Hematopoietic multipotent progenitor cell treated with erythropoietin and hydrocortisone succinate and interleukin-3 and kit ligand, for 15 days (in vitro differentiated cells): ENCODE measurements at places on chromosomes 3 and 15.

DNA sequence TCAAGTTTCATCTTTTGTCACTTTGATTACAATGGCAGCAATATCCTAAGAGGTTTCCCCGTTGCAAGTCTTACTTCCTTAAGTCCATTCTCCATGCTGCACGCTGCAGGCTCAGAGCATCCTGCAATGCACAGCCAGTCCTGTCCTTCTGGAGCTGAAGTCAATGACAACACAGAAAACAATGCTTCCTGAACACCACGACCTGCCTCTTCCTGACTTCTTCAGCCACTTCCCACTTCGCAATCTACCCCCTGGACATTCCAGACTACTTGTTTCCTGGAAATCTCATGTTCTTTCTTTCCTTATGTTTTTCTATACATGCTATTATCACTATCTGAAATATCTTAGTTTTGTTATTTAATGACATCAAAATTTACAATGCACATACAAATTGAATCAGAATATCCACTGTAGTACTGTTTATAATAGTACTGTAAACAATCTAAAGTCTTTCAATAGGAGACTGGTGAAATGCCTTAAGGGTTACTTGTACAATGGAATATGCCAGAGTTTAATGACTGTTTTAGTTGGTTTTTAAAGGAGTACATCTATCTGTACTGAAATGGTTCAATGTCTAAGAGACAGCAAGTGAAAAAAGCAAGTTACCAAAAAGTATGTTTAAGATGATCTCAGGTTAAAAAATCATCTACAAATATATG lies 113.7 kb upstream of the PRTG start:
- DNase-seq = no peak

GRCh38 chr3:126135406-126136076 lies 44.8 kb downstream of the ALDH1L1 start:
- no peak for DNase-seq

DNA sequence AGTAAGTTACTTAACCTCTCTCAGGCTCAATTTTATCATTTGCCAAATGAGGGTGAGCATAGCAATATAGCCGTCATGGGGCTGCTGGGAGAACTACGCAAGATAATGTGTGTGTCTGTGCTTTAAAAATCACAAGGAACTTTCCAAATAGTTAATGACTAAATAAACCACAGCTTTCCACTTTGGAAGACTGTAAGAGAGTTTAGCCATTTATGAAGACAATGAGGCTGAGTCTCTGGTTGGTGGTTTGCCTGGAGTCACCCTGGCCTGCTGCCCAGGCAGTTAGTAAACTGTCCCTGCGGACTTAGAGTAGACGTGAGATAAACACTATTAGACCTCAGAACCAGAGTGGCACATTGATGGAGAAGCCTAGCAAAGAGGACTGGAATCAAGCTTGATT lies 357.7 kb downstream of the CLSTN2 start:
- DNase-seq = no peak

DNA sequence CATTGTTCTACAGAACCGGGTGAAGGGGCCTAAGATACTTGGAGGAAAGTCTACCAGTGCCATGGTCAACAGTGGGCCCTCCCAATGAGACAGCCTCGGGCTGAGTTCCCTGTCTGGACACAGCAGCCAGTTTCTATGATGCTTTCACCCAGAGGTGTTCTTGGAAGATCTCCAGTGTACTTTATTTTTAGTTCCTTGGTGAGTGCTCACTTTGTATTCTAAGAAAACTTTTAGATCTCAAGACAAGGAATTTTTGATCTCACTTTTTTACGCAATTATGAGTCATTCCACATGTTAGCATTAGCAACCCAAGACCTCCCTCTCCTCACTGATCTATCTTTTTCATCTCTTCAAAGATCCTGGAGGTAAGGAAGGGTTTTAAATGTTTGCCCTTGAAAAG lies 287.7 kb downstream of the RORA start:
- no peak for DNase-seq

DNA sequence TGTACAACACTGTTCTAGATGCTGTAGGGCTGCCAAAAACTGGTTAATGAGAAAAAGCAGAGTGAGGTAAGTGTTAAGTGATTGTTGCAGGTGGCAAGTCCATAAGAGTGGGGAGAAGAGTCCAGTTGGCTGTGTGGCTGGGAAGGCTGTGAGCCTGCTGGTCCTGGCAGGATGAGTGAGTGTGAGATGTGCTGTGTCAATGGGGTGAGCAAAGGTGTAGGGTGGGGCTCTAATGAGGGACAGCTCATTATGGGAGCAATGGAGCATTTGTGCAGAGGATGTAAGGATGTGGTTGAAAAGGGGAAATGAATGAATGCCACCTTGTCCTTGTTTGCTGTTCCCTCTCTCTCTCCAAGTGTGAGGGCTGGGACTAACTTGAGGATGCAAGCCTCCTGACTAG lies 145.3 kb upstream of the ROPN1 start:
- DNase-seq = no peak

DNA sequence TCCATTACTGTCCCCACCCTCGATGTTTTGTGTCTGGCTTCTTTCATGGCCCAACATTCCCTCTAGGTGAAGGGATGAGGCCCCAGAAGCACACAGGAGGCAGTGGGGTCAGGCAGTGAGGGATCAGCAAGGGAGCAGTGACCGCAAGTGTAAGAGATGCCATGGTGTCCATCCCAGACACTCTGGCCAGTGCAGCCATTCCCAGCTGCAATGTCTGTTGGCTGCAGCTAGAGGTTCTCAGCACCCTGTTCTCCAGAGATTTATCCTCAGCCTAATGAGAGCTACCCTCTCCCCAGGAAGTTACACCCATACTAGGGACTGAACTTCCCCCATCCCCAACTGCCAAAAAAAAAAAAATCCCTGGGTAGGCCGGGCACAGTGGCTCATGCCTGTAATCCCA lies 40.2 kb downstream of the TRANK1 start:
- no peak for DNase-seq

- DNase-seq = no peak
Measured at GRCh38 chr3:72964633-72965032, 32.0 kb upstream of the PPP4R2 start.

DNA sequence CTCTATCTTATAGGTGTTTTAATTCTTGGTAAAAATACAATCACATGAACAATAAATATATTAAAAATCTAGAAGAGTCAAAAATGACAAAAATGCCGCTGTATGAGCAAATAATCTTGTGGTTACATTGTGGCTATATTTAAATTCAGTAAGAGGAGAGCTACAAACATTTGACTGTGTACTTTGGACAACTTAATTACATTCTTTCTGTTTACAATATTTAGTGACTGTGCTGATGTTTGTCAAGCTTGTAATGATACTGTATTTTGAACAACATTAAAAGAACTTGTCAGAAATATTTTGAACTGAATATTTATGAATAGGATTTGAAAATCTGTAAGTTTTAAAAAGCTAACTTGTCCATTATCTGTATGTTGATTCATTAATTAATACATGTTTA lies 598.3 kb downstream of the SI start:
- no peak for DNase-seq

- no peak for DNase-seq
Measured at GRCh38 chr3:58539626-58540025, 2.6 kb upstream of the ACOX2 start.

- DNase-seq = no peak
Measured at GRCh38 chr3:188152660-188153436, 1.1 kb upstream of the LPP start.

DNA sequence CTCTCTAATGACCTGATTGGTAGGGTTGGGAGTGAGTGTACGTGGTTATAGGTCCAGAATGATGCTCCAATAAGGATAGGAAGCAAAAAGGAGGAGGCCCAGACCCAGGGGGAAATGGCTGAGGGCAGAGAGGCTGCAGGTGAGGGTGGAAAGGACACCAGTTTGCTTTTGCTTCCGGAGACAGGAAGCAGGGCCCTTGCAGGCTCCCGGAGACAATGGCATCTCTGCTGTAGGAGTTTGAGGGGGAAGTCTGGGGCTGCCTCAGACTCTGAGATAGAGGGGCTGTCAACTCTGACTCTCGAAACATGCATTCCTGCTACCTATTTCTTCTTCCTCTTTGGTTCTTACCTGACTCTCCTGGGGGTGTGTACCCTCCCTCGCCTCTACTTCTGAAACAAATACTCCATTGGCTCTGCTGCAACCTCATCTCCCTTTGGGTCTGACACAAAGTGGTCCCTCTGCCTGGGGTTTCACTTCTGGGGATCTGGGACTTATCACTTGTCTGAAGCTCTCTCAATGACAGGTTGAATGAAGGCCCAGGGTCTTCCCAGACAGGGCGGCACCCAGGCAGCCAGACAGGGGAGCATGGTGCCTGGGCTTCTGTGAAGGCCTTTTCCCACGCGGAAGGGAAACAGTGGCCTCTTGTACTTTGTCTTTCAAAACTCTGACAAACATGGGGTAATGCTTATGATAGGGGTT lies 61.5 kb downstream of the CHRD start:
- DNase-seq = no peak

DNA sequence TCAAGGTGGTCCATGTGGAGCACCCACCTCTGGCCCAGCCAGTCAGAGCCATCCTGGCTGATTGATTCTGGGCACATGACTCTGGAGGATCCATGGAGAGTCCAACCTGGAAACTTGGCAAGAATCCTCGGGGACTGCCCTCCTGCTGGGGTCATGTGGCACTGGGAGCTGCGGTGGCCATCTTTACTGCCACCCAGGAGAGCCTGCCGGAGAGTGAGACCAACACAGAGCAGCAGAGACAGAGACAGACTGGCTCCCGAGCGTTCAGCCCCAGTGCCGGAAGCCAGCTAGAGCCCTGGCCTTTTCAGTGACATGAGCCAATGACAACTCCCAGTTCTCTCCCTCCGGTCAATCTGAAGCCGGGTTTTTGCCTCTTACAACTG lies 11.5 kb upstream of the GATA2 start:
- no peak for DNase-seq

GRCh38 chr3:13569201-13569600 lies 20.3 kb downstream of the FBLN2 start:
- DNase-seq = no peak

DNA sequence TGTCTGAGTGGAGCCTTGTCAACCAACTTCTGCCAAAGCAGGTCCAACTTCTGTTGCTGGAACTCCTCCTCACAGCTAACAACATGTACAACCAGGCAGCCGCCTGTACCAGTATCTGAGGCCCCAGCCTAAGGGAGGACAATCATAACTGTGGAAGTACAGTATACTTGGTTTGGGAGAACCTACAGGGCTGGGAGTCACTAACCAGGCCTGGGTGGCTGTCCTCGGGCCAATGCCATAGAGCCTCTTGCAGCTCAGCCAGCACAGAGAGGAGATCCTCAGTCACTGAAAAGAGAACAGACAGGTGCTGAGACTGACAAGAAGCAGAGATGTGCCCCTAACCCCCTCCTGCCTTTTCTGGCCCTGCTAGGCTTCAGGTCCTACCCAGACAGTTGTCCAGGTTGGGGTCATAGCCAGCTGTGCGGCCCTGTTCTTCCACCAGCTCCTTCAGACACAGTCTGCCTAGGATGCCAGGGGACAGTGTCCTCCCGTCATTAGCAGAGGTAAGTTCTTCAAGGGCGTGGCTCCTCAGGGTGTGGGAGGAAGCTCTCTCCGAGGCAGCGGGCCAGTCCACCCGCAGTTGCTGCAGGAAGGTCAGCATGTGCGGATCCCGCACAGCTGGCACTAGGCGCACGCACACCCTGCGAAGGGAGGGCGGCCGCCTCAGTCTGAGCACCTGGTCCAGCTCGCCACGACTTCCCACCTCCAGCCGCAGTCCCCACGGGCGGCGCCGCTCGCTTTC lies 980 bp downstream of the DALRD3 start:
- no peak for DNase-seq

- no peak for DNase-seq
Measured at GRCh38 chr3:157464321-157464720, 27.7 kb downstream of the PTX3 start.

- DNase-seq = no peak
Measured at GRCh38 chr3:21803604-21804003, 52.6 kb upstream of the ZNF385D start.

- DNase-seq = no peak
Measured at GRCh38 chr15:85592148-85592547, 202.6 kb downstream of the KLHL25 start.

- DNase-seq = no peak
Measured at GRCh38 chr15:23372284-23372683, 17.7 kb downstream of the GOLGA8S start.

- DNase-seq = no peak
Measured at GRCh38 chr15:95503107-95503506, 827.4 kb upstream of the NR2F2 start.

DNA sequence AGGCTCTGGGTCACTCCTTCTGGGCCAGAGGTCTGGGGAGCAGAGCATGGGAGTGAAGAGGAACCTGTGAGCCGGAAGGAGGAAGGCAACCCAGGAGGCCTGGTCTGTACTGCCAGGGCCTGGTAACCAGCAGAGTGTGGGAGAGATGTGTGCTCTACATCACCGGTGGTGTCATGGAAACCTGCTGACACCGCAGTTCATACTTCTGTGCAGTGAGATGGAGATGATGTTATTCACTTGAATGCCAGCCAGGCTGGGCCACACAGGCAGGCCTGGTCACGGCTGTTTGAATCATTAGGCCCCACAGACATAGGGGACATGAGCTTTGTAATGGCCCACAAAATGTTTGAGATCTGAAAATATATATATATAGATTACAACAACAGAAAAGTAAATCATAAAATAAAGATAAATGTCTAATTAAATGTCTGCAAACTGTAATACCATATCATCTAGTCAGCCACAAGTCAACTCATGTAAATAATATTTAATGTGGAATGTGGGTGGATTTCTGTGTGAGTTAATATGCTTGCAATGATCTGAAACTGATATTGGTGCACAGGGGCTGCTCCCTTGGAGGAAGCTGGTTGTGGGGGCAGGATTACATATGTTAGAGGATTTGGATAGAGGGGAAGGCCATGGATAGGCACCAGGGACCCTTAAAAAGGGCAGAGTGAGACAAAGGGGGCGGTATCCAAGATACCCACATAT lies 108.5 kb upstream of the PFN2 start:
- no peak for DNase-seq

DNA sequence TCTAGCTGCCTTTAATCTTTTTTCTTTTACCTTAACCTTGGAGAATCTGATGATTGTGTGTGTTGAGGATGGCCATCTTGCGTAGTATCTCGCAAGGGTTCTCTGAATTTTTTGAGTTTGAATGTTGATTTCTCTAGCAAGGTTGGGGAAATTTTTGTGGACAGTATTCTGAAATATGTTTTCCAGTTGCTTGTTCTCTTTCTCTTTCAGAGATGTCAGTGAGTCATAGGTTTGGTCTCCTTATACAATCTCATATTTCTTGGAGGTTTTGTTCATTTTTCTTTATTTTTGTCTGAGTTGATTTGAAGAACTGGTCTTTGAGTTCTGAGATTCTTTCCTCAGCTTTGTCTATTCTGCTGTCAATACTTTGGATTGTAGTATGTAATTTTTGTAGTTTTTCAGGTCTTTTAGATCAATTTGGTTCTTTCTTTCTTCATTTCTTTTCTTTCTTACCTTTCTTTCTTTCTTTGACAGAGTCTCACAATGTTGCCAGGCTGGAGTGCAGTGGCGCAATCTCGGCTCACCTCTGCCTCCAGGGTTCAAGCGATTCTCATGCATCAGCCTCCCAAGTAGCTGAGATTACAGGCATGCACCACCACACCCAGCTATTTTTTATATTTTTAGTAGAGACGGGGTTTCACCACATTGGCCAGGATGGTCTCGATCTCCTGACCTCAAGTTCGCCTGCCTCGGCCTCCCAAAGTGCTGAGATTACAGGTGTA lies 366.4 kb upstream of the RASGRP1 start:
- DNase-seq = no peak

GRCh38 chr15:68348081-68348480 lies 70.5 kb downstream of the FEM1B start:
- no peak for DNase-seq
